ENCODE measurements at places on chromosomes 7 and 10. TPM values are rescaled to one million over a fixed set of nuclear protein-coding genes. Genes with fewer than 3 reads are reported as not detected.

DNA sequence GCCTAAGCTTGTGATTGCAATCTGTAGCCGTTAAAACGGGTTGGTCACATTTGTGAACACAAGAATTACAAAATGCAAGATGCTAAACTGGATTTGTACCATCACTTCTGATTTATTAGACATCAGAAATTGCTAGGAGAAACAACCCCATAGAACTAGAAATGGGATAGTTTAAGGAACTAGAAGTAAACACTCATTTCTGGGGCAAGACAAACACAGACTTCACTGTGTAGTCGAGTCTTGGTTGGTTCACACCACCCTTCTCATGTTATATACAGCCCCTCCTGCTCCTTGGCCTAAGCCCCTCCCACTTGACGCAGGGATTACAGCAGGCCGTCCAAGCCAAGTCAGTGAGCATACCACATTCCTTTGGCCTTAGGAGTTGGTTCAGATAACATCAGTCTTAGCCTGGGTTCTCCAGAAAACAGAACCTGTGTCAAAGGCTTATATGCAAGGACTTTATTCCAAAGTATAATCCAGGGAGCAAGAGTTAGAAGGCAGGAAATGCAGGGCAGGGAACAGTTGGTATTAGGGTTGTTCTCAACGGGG lies 2.0 kb upstream of the NRAP start:
- no peak for DNase-seq
- H3K27ac ChIP-seq = no peak overlapping the region
- H3K4me3 ChIP-seq = no peak overlapping the region
- no peaks in the 10 kb centered on the region for H3K36me3 ChIP-seq
- H3K27me3 ChIP-seq = no peaks in the 10 kb centered on the region

DNA sequence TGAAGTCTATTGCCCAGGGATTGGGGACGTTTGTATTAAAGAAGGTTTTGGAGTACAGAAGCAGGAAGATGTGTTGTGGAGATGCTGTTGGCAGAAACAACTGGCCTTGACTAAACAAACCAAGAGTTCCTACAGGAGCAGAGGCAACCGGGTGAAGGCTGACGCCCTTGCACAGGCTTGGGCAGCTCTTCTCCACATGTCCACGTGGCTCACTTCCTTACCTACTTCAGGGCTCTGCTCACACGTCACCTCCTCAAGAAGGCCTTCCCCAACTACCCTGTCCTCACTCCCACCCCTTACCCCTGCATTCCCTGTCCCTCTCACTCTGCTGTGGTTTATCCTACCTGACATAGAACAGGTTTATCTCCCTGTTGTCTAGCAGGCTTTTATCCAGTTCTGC lies 59.9 kb upstream of the JAZF1 start:
- no peak overlapping the region for H3K27ac ChIP-seq
- no peaks in the 10 kb centered on the region for H3K27me3 ChIP-seq
- peaks cover 7% of the 10 kb centered on the region for H3K4me1 ChIP-seq
- H3K4me3 ChIP-seq = no peak overlapping the region
- H3K36me3 ChIP-seq = no peaks in the 10 kb centered on the region
- DNase-seq = no peak

GRCh38 chr7:114086537-114086913 lies 167.7 kb upstream of the PPP1R3A start:
- peaks cover 30% of the 10 kb centered on the region for H3K27me3 ChIP-seq
- H3K4me3 ChIP-seq = no peak overlapping the region
- no peaks in the 10 kb centered on the region for H3K36me3 ChIP-seq
- no peak for DNase-seq
- peaks cover 8% of the 10 kb centered on the region for H3K4me1 ChIP-seq

GRCh38 chr7:134936893-134937510 lies 49.3 kb upstream of the AGBL3 start:
- H3K27me3 ChIP-seq = no peaks in the 10 kb centered on the region
- no peak overlapping the region for H3K4me3 ChIP-seq
- no peak for DNase-seq

GRCh38 chr10:131013281-131013912 lies 298.1 kb downstream of the TCERG1L start:
- H3K27me3 ChIP-seq = no peaks in the 10 kb centered on the region
- no peak overlapping the region for H3K4me3 ChIP-seq
- no peak overlapping the region for H3K27ac ChIP-seq
- no peaks in the 10 kb centered on the region for H3K36me3 ChIP-seq
- no peak for DNase-seq

GRCh38 chr7:68684246-68684839 lies 913.9 kb upstream of the AUTS2 start:
- H3K36me3 ChIP-seq = no peaks in the 10 kb centered on the region
- H3K27ac ChIP-seq = no peak overlapping the region
- DNase-seq = no peak

- no peak within 1 kb of the TSS for H3K4me3 ChIP-seq
- H3K27me3 ChIP-seq = peaks cover 6% of the 10 kb centered on the region
- no peaks in the 10 kb centered on the region for H3K4me1 ChIP-seq
These were observed at the start of gene ATRNL1 for GRCh38 chr10:115093286-115093775. TSS of gene ATRNL1 (plus strand) at chr10:115093365. CDS start at chr10:115093751, 386 bp downstream.

- no peaks in the 10 kb centered on the region for H3K4me1 ChIP-seq
- no peak for DNase-seq
- H3K4me3 ChIP-seq = no peak overlapping the region
- H3K36me3 ChIP-seq = no peaks in the 10 kb centered on the region
- H3K27me3 ChIP-seq = no peaks in the 10 kb centered on the region
These were observed 17.3 kb downstream of the VWDE start for GRCh38 chr7:12386313-12386740.

DNA sequence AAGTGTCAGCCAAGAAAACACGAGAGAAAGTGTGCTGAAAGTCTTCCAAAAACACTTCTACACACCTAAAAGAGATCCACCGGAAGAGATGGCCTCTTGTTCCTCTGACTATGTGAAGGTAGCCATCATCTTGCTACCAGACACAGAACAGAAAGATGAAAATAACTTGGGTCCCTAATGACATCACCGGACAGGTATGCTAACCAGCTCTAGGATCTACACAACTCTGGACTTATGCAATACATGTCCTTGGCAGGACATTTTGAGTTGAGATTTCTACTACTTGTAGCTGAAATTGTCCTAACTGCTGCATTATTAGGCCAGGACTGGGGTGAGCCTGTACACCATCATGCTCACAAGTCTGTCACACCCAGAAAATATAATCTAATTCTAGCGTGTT lies 358.7 kb downstream of the ELMO1 start:
- no peak overlapping the region for H3K4me3 ChIP-seq
- no peaks in the 10 kb centered on the region for H3K4me1 ChIP-seq
- H3K27me3 ChIP-seq = no peaks in the 10 kb centered on the region
- no peak overlapping the region for H3K27ac ChIP-seq

- H3K36me3 ChIP-seq = no peaks in the 10 kb centered on the region
- H3K27ac ChIP-seq = no peak overlapping the region
These were observed 20.0 kb upstream of the CRYGN start for GRCh38 chr7:151459726-151460473.

GRCh38 chr7:47683485-47683898 lies 101.6 kb upstream of the TNS3 start:
- no peak for DNase-seq
- H3K4me1 ChIP-seq = no peaks in the 10 kb centered on the region
- H3K4me3 ChIP-seq = no peak overlapping the region
- H3K36me3 ChIP-seq = no peaks in the 10 kb centered on the region
- H3K27me3 ChIP-seq = no peaks in the 10 kb centered on the region

DNA sequence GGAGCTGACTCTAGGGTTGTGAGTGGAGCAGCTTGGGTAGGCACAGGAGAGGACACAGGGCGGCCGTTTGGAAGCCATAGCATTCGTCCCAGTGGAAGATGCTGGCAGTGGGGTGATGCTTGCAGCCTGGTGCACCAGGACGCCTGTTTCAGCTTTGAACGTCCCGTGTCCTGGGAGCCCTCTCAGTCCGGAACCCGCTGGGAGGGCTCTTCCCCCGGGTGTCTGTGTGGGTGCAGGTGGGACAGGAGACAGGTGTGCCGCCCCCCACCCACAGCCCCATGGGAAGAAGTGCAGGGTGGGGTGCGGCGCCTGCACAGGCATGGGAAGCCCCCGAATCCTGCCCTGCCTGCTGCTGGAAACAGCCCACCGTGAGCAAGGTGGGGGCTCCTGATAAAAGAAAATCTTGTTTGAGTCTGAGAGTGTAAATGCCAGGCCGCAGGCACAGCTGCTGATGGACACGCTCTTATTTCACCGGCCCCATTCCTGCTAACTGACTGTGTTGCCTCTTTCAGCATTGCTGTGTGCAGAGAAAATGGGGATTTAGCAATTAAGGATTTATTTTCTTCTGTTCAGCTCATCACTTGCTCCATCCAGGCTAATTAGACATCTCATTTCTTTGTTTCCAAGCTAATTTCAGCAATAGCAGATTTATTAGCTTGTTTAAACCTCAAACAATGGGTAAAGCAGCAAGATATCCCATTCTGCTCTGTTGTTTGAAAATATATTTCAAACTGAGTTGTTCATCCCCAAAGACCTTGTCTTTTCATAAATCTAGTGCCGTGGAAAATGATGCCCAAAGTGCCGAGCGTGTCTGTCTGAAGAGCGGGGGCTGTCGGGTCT lies 54.9 kb upstream of the DPYSL4 start:
- no peak for DNase-seq
- H3K27ac ChIP-seq = no peak overlapping the region
- H3K4me3 ChIP-seq = no peak overlapping the region
- no peaks in the 10 kb centered on the region for H3K27me3 ChIP-seq
- H3K4me1 ChIP-seq = no peaks in the 10 kb centered on the region
- no peaks in the 10 kb centered on the region for H3K36me3 ChIP-seq

- DNase-seq = no peak
- no peak overlapping the region for H3K27ac ChIP-seq
- no peaks in the 10 kb centered on the region for H3K36me3 ChIP-seq
- no peak overlapping the region for H3K4me3 ChIP-seq
These were observed 169.3 kb upstream of the NFE2L3 start for GRCh38 chr7:25982684-25983083.

DNA sequence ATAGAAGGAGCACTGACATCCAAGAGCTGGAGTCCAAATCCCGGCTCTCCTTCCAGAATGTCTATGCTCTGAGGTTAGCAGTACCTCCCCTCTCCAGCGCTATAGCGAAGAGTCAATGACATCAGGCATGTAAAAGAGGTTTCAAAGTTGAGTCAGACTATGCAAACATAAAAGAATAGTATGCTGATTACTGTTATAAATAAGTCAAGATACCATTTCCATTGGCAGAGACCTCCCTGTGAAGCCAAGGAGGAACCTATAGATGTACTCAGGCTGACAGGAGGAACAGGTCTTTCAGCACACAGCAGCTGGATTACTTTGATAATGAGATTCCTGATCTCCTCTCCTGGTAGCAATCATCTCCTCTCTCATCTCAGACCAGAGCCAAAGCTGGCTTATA lies 103.9 kb upstream of the EFCAB10 start:
- no peaks in the 10 kb centered on the region for H3K36me3 ChIP-seq
- no peaks in the 10 kb centered on the region for H3K27me3 ChIP-seq
- no peak overlapping the region for H3K27ac ChIP-seq
- DNase-seq = no peak

DNA sequence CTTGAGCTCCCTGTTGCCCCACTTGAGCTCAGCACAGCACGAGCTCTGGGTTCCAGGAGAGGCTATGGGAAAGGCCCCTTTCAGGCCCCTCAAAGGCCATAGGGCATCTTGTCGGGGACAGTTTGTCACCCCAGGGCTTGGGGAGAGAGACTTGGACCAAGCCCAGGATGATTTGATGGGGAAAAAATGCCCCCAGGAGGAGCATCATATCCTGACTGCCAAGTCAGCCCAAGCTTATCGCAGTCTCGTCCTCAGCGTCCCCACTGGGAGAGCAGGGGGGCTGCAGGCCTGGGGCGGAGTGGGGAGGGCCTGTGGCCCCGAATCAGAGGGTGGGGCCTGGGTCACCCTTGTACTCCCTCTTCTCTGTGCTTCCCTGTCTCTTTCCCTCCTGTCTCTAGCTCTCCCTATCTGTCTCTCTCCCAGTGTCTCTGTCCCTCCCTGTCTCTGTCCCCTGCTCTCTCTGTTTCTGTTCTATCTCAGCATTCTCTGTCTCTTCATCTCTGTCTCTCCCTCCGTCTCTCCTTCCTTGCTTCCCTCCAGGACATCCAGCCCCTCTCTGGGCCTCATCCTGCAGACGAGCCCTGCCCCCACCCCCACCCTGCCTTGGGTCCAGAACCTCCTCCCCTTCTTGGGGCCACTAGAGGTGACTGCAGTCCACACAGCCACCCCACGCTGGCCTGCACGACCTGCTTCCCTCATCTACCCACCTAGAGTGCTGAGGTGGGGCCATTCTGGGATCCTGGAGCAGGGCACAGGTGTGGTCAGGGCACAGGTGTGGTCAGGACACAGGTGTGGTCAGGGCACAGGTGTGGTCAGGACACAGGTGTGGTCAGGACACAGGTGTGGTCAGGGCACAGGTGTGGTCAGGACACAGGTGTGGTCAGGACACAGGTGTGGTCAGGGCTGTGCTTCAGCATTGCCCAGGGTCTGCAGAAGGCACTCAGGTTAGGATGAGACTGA lies 17.3 kb upstream of the GRIFIN start:
- no peaks in the 10 kb centered on the region for H3K36me3 ChIP-seq
- H3K4me1 ChIP-seq = no peaks in the 10 kb centered on the region
- H3K4me3 ChIP-seq = no peak overlapping the region
- H3K27me3 ChIP-seq = peaks cover 4% of the 10 kb centered on the region
- DNase-seq = no peak

GRCh38 chr7:106277976-106278375 lies 6.8 kb downstream of the NAMPT start:
- no peaks in the 10 kb centered on the region for H3K36me3 ChIP-seq
- no peak overlapping the region for H3K27ac ChIP-seq
- DNase-seq = no peak
- H3K4me1 ChIP-seq = peaks cover 6% of the 10 kb centered on the region
- no peak overlapping the region for H3K4me3 ChIP-seq

DNA sequence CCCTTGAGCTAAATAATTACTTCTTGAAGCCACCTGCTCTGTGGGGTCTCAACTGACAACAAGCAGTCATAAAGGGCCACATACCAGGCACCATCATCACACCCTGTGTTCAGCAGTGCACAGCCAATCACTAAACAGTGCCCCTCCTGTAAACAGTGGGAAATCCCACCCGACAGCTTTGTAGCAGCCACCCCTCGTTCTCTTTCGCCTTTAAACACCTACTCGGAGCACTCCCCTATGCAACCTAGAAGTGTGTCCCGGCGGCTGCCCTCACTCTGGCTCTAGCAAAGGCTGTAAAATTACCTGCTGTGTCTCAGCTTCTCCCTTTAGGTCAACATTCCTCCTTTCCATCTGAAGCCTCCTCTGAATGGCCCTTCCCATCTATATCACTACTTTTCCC lies 111.9 kb downstream of the TCERG1L start:
- no peaks in the 10 kb centered on the region for H3K4me1 ChIP-seq
- H3K27me3 ChIP-seq = no peaks in the 10 kb centered on the region
- no peak overlapping the region for H3K4me3 ChIP-seq
- H3K27ac ChIP-seq = no peak overlapping the region
- H3K36me3 ChIP-seq = no peaks in the 10 kb centered on the region

TET1 gene
- total RNA-seq = 0.44 TPM

ZNF92 gene
- 13.4 TPM for total RNA-seq

GJD4 gene
- total RNA-seq = not detected

ANKRD30A gene
- not detected for total RNA-seq

GRM8 gene
- total RNA-seq = not detected

C1QL3 gene
- 0.18 TPM for total RNA-seq

TMEM26 gene
- not detected for total RNA-seq

ABCB1 gene
- total RNA-seq = 22.2 TPM

SLC26A5 gene
- total RNA-seq = not detected

MLXIPL gene
- total RNA-seq = not detected

CRYGN gene
- total RNA-seq = not detected
